ENCODE measurements at places on chromosomes 6 and 20.

- DNase-seq: no peak
These were observed 7.7 kb upstream of the PTGIS start for GRCh38 chr20:49575551-49576060.

- no peak for DNase-seq
These were observed 194.1 kb downstream of the SYNDIG1 start for GRCh38 chr20:24663496-24663895.

DNA sequence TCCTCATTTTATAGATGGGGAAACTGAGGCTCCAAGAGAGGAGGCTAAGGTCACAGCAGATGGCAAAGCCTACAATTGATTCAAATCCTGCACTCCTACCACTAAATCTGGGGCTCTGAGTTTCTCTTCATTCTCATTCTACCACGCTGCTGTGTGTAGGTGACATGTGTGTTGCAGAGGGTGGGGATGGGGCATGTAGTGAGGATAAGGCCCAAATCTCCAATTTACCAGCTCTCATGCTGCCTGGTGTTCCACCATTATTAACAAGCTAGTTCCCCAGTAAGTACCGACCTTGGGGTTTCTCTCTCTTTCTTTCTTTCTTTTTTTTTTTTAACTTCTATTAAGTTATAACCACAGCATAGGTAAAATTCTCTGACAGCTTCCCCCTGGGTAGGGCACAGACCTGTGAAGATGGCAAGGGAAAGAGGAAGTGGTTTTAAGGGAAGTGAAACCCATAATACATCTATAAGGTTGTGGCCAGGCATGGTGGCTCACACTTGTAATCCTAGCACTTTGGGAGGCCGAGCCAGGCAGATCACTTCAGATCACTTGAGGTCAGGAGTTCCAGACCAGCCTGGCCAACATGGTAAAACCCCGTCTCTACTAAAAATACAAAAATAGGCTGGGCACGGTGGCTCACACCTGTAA lies 13.0 kb upstream of the MATN4 start:
- no peak for DNase-seq

GRCh38 chr6:154410619-154411072 lies 54.0 kb upstream of the IPCEF1 start:
- no peak for DNase-seq

DNA sequence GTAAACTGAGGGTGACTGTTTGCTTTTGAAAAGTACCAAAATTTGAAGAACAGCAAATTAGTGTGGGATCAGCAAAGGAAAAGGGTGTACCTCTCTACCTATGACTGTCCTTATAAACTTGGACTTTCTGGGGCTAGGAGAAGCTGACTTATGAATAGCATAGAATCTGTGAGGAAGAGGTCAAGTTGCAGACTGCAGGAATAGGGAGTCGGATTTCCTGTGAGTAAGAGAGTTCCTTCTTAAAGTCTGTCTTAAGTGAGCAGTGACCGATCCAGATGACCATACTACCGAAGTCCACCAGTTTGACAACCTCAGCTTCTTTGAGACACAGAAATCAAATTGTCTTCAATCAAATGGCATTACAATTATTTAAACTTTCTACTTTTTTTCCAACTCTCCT lies 708.7 kb downstream of the UTRN start:
- DNase-seq: no peak

DNA sequence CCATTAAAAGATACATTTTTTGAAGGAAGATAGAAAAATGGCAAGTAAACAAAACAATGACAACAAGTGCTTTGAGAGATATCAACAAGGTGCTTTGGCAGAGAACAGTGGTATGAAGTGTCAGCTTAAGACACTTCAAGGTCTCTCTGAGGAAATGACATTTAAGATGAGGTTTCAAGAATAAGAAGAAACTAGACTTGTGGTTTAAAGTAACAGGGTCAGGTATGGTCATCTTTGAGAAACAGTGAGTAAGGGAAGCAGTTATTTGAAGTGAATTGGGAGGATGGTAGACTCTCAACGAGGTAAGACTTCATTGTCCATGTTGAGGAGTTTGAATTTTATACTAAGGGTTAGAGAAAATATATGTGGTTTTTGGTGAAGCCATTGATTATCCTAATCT lies 77.8 kb downstream of the SYCP2L start:
- no peak for DNase-seq

- DNase-seq: no peak
These were observed 22.4 kb upstream of the SNX9 start for GRCh38 chr6:157800420-157801237.

DNA sequence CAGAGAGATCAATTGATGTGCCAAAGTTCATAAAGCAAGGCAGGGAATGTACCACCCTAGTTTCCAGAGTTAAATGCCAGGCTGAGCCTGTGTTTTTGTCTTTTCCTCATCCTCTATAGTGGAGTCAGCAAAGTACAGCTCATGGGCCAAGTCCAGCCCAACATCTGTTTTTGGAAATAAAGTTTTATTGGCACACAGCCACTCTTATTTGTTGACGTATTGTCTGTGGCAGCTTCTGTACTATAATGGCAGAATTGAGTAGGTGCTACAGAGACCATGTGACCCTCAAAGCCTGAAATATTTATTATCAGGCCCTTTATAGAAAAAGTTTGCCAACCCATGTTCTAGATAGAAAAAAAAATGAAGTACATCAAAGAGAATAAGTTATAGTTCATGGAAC lies 187.0 kb downstream of the TSHZ2 start:
- no peak for DNase-seq

- DNase-seq: no peak
These were observed 11.0 kb upstream of the FAM210B start for GRCh38 chr20:56347628-56348304.

DNA sequence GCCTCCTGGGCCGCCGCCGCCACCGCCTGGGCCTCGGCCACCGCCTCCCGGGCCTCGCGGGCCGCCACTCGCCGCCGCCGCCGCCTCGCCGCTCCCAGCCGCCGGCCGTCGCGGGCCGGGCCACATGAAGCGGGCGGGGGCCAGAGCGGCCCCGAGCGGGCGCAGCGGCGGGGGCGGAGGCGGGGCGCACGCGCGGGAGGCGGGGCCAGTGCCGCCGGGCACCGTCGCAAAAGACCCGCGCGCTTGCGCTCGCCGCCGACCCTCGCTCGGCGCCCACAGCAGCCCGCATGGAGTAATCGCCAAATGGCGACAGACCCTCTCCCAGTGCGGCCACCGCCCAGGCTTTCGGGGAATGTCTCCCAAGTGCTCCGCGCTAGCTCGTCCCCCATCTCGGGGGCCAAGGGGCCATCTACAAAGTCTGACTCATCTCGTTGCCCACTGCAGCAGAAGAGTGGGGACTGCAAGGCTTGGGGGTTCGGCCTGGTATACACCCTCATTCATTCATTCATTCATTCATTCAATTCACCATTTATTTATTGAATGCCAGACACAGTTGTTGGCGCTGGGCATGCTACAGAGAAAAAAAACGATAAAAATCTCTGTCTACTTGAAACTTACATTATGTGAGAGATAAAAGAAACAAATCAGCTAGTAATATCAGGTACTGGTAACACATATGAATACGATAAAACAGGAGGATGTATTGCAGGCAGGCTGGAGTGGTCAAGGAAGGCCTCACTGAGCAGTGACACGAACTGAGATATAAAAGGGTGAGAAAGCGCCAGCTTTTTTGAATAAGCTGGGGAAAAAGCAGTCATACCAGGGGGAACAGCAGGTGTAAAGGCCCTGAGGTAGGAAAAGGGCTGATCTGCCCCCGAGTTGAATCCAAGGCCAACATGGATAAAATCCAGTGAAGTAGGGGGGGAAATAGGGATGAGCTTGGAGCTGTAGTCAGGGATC lies at the start of gene B4GALT5:
B4GALT5 (minus strand) TSS at position 126 of the 960 bp plus-strand sequence. CDS start 188 bp downstream, outside the sequence.
- peak; percentile 52 for DNase-seq

- DNase-seq: no peak
These were observed 41.0 kb downstream of the COX4I2 start for GRCh38 chr20:31678389-31679356.

- DNase-seq: no peak
These were observed 61.4 kb downstream of the FAM135A start for GRCh38 chr6:70474751-70475150.

DNA sequence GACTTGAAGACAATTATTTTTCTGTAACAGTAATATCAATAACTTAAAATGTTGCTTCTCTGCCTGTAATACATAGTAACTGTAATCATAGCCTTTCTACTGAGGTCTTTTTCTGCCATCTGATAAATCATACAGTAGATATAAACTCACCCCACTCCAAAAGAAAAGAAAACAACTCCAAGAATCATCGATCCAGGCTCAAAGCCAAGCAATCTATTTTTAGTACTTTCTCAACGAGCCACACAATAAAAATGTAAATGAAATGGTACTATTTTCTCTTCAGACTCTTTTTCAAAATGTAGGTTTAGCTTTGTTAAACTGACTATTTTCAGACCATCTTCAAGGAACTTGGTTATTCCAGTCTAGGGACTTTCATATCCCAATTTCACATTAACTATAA lies 493.3 kb downstream of the ADGRB3 start:
- no peak for DNase-seq

GRCh38 chr20:4119854-4120209 lies 104.5 kb upstream of the RNF24 start:
- DNase-seq: no peak

DNA sequence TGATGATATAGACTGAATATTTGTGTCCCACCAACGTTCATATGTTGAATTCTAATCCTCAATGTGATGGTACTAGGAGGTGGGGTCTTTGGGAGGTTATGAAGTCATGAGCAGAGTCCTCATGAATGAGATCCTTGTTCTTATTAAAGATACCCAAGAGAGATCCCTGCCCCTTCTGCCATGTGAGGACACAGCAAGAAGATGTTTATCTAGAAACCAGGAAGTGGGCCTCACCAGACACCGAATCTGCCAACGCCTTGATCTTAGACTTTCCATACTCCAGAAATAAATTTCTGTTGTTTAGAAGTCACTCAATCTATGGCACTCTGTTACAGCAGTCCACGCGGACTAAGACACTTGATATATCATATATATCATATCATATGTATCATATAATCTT lies 67.7 kb upstream of the GCM1 start:
- no peak for DNase-seq

GRCh38 chr6:100620085-100620840 lies 155.5 kb upstream of the SIM1 start:
- no peak for DNase-seq

DNA sequence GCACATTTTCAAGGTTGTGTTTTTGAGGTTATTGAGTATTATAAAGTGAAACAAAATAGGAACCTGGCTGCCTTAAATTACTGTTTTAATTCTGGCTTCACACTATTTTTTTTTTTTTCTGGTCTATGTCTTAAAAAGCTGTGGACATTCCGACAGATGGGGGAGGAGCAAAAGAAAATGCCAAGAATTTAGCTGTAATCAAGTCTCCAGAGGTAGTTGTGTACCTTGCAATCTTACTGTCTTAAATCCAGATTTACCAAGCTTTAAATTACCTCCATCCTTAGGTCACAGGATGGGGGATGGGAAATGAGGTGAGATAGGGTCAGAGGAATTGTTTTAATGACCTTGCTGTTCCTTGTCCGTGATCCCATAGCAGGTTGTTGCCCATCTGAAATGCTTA lies 182.8 kb downstream of the UTRN start:
- no peak for DNase-seq

GRCh38 chr6:152969688-152970418 lies 13.0 kb downstream of the FBXO5 start:
- DNase-seq: no peak

GRCh38 chr6:47634210-47635047 lies 64.0 kb upstream of the ADGRF4 start:
- no peak for DNase-seq

GRCh38 chr6:14720411-14721102 lies 525.3 kb upstream of the JARID2 start:
- DNase-seq: no peak

DNA sequence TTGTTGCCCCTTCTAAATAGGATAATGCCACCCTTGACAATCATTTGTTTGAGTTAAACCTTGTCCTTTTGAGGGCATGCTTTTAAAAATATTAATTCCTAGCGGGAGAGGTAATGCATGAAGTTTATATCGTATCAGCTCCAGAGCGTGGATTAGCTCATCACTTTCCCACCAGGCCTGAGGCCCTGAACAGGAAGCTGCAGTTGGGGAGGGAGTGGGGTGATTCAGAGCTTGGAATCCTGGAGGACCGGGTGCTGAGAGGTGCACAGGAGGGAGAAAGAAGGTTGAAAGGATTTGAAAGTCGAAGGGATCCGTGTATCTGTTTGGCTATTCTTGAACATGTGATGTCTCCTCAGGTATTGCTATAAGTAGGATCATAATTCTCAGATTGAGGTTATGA lies 25.0 kb downstream of the ZDHHC14 start:
- no peak for DNase-seq

- no peak for DNase-seq
These were observed 22.6 kb downstream of the RSPH3 start for GRCh38 chr6:158977382-158977781.

DNA sequence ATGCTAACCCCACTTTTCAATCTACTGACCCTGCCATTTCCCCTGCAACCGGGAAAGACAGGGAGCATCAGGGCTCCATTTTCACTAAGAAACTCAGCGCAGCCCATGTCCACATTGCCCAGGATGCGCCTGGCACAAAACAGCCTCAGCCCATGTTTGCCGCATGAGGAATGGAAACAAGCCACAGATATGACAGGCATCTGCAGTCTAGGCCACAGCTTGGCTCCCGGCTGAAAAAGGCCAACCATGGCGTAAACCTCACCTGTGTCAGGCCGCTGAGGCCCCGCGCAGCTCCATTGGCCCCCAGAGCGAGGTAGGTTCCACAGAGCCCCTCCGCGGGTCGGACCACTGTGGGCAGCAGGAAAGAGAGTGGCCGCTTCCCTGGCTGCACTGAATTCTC lies 21.7 kb downstream of the GGT7 start:
- DNase-seq: no peak

DNA sequence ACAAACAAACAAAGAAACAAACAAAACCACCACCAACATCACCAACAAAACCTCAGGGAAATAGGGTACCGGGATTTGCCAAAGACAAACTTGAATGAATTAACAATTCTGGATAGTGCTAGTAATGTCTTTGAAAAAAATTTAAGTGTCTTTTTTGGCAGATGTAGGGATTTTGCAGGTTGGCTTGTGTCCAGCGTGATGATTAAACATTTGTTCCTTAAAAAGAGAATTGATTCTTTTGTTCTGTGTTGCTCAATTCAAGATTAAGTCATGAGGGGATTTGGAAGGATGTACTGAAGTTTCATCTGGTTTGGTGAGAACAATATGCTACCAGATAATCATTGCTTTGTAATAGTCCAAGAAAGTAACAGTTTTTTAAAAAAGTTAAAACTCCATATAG lies 125.1 kb upstream of the HS3ST5 start:
- no peak for DNase-seq

GRCh38 chr20:33791959-33792597 lies 19.1 kb upstream of the CHMP4B start:
- peak; percentile 28 for DNase-seq

DNA sequence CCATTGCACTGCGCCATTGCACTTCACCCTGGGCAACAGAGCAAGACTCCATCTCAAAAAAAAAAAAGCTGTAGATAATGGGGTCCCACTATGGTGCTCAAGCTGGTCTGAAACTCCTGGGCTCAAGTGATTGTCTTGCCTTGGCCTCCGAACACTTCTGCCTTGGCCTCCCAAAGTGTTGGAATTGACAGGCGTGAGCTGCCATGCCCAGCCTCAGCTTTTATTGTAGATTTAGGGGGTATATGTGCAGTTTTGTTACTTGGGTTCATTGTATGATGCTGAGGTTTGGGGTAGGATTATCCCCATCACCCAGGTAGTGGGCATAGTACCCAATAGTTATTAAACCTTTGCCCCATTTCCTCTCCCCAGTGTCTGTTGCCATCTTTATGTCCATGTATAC lies 11.4 kb downstream of the HSPA1B start:
- DNase-seq: no peak

GRCh38 chr6:85640821-85641220 lies 1.9 kb downstream of the SYNCRIP start:
- DNase-seq: no peak
